ENCODE measurements at places on chromosomes 5 and 9.
A peak's percentile ranks its signal among the peaks of the same experiment; 100 is the strongest.

GRCh38 chr9:116933251-116933650, 246.1 kb downstream of the TRIM32 start:
- no peak for DNase-seq

GRCh38 chr9:104794070-104794469, 30.1 kb downstream of the NIPSNAP3B start:
- peak; percentile 36 for DNase-seq

DNA sequence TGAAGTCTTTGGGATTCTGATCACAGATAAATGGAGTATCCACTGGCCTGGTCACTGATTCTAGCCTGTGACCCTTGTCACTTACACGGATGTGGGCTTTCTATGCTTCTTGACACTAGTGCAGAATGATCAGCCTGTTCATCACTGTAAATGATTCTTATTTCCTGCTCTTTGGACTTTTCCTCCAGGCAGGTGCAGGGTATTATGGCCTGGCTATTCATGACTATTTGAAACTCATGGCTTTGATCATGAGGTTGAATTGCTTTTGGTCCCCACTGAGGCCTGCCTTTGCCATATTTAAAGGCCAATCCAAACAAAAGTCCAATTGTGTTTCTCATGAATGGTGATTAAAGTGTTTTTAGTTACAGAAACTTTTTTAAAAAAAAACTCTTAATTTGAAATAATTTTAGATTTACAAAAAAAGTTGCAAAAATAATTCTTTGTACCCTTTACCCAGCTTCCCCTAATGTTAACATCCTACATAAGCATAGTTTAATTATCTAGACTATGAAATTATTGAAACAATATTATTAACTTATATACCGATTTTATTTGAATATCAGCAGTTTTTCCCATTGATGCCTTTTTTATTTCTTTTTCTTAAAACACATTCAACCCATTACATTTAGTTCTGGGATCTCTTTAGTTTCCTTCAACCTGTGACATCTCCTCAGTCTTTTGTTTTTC, 68.1 kb downstream of the GALNT10 start:
- no peak for DNase-seq

GRCh38 chr9:25709941-25710340, 31.7 kb upstream of the TUSC1 start:
- no peak for DNase-seq

- DNase-seq, result no peak
Measured at GRCh38 chr9:123453076-123453667, 97.2 kb downstream of the CRB2 start.

- DNase-seq, result no peak
Measured at GRCh38 chr9:14212077-14212476, 101.9 kb downstream of the NFIB start.

DNA sequence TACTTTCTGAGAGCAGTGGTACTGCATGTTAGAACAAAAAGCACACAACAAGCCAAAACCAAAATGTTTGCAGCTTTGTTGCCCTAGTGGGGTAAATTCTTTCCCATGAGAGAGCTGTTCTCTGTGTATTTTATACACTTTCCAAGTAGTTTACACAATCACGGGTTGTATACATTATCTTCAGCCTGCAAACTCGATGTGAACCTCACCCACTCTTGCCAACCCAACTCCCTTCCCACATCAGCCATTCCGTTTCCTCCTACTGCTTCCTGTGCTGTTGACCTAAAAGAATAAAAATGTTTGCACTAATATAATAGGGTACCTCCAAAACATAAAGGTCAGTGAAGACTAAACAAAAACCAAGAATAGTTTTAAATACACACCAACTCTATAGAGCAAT, 47.0 kb downstream of the IQGAP2 start:
- no peak for DNase-seq

GRCh38 chr5:154209591-154210081, 19.1 kb downstream of the GALNT10 start:
- no peak for DNase-seq

GRCh38 chr9:137978262-137978714, 100.7 kb downstream of the CACNA1B start:
- no peak for DNase-seq

DNA sequence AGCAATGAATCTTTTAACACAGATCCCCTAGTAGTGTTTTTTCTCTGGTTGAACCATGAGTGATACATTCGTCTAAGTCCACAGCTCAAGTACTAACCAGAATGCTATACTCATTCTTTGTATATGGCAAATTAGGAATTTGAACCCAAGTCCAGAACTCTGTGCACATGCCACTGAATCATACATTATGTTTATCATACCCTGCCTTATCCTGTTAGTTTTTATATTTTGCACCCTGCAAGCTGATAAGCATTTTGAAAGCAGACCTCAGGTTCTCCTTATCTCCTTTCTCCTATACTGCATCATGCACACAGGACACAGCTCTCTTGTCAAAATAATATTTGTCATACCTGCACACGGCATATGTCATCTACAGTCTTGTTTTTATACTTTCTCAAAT, 54.6 kb upstream of the ELL2 start:
- DNase-seq, result no peak

GRCh38 chr5:173736923-173737412, 120.5 kb upstream of the BOD1 start:
- DNase-seq, result peak; percentile 23

GRCh38 chr9:27499451-27499850, 24.6 kb upstream of the IFNK start:
- DNase-seq, result peak; percentile 73

DNA sequence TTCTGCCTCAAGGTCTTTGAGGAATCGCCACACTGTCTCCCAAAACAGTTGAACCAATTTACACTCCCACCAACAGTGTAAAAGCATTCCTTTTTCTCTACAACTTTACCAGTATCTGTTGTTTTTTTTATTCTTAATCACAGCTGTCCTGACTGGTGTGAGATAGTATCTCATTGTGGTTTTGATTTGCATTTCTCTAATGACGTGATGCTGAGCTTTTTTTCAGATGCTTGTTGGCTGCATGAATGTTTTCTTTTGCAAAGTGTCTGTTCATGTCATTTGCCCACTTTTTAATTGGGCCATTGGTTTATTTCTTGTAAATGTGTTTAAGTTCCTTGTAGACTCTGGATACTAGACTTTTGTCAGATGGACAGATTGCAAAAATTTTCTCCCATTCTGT, 400.0 kb downstream of the DEPDC1B start:
- no peak for DNase-seq

- no peak for DNase-seq
Measured at GRCh38 chr5:159805021-159805420, 111.3 kb upstream of the ADRA1B start.

GRCh38 chr9:113712053-113712452, 164.1 kb upstream of the ZNF618 start:
- no peak for DNase-seq

GRCh38 chr5:61019642-61020041, 74.6 kb downstream of the NDUFAF2 start:
- DNase-seq, result no peak

GRCh38 chr5:155485386-155485785, 471.8 kb downstream of the KIF4B start:
- no peak for DNase-seq

DNA sequence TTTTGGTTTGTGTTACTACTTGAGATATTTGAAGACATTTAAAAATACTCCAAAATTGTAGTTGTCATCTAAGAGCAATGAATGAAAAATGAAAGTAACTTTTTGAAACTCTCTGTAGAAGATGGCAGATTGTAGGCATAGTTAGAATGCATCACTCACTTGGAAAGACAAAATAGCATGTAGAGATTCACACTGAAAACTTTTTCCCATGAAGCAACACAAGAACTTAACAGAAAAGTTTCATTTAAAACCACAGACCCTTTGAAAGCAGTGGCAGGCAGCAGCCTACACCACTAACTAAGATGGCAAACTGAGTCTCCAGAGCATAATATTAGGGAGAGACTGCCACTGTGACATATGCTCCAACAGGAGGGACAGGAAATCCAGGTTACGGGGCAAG, 18.9 kb upstream of the FAM174A start:
- no peak for DNase-seq

DNA sequence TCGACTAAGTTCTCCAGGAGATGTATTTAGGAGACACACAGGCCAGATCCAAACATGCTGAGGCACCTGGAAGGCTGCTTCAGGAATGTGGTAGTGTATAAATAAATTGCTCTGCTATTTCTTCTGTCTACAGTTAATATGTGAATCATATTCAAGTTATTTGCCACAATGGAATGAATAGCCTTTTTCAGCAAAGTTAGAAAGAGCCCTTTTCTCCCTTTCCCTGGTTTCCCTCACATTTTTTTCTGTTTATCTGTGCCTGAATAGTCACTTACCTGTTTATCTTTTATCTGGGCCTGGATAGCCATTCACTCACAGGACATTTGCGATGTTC, 44.1 kb upstream of the CLINT1 start:
- no peak for DNase-seq

DNA sequence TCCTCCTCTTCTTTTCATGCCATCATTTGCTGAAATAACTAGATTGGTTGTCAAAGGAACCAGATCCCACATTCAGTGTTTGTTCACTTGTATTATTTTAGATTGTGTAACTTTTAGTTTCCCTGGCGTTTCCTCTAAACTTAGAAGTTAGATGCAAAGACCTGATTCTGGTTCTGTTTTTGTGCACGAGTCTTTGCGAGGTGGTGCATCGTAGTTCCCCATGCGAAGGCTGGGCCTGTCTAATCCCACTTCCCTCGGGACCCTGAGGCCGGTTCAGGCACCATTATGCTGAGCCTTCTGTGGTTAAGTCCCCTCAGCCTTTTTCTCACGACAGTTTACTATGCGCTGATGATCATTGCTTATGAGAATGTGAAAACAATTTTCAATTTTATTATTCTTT, 219.1 kb upstream of the OTULINL start:
- DNase-seq, result no peak

DNA sequence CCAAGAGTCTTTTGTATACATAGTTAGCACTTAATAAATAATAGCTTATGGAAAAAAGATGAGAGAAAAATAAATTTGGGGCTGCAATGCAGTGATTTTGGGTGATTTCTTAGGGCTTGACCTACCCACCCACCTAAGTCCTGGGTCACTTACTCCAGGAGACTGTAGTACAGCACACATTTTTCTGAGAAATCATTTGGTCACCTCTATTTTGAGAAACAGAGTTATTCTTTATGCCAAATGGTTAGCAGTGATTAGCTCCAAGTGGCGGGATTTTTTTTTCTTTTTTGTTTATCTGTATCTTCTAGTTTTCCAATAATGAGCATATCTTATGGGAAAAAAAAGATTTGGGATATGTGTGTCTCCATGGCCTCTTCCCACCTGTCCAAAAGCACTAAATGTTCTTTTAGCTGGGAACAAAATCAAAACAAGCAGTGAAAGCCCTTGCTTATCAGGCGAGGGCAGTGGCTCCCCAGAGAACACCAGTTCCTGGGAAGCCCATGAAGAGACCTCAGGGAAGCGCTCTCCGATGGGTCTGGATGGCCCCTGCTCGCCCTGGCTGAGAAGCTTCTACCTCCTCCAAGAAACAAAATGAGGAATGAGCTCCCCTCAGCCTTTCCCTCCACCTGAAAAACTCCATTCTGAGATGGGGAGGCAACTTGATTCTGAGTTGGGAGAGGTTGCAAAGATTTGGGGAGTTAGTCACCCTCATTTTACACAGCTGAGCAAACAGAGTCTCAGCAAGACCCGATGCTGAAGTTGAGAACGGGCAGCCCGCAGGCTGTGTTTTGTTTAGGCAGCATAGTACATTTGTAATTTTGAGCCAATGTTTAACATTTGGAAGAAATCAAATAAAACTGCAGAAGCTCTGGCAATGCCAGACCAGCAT, 69.9 kb downstream of the CYFIP2 start:
- peak; percentile 59 for DNase-seq

DNA sequence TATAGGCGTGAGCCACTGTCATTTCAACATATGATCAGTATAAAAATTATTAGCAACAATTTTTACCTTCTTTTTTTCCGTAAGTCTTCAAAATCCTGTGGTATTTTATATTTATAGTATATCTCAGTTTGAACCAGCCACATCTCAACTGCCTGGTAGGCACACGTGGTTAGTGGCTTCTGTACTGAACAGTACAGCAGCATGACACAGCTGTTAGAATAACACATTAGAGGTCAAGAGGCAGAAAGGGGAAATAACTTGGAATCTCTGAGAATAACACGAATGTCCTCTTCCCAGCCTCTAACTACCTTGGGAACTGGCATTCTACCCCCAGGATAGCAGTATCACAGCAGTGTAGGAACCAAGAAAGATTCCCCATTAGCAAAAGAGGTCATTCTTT, 108.5 kb upstream of the IQGAP2 start:
- peak; percentile 41 for DNase-seq

- no peak for DNase-seq
Measured at GRCh38 chr9:97688654-97689053, 8.5 kb downstream of the XPA start.

DNA sequence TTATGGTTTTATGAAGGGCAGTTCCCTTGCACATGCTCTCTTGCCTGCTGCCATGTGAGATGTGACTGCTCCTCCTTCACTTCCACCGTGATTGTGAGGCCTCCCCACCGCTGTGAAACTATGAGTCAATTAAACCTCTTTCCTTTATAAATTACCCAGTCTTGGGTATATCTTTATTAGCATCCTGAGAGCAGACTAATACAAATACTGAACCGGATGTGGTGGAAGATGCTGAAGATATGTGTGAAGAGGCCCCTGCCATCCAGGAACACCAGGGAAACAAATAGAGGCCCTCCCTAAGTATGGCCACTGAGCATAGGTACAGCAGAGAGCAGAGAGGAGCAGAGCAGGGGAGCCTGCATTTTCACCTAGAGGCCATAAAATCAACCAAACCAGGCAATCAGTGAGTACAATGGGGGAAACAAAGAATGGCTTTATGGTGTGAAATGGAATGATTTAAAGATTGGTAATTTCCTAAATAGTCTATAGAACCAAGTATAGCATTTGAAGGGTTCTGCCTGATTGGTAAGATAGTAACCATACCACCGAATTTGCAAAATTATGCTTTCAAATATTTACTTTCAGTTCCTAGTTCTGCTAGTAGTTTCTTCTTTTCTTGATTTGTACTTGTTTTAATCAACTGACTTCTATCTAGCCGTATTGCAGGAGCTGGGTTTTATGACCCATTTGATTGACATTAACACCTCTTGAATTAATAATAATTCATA, 421.6 kb downstream of the IRX1 start:
- DNase-seq, result no peak

DNA sequence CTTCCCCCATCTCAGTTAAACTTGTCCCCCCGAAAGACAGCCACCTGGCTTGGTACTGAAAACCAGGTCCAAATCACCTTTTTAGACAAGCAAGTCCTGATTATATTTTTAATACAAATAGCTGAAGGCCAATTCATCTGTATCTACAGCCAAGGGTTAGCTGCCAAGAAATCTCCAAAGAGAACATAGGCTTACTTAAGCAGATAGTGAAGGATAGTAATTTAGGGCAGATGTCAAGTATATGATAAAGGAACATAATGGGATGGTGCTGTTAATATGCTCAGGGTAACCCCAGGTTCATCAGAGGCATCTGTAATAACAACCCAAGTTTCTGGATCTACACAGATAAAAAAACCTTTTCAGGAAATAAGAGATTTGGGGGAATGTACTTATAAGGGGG, 133.0 kb downstream of the EBF1 start:
- no peak for DNase-seq
